Suppressor macrophage treated with lipopolysaccharide for 1 hour (primary cell): ENCODE measurements at places on chromosomes 11 and 22.

- no peak for DNase-seq
These were observed 29.0 kb upstream of the CLDN5 start for GRCh38 chr22:19553201-19553600.

DNA sequence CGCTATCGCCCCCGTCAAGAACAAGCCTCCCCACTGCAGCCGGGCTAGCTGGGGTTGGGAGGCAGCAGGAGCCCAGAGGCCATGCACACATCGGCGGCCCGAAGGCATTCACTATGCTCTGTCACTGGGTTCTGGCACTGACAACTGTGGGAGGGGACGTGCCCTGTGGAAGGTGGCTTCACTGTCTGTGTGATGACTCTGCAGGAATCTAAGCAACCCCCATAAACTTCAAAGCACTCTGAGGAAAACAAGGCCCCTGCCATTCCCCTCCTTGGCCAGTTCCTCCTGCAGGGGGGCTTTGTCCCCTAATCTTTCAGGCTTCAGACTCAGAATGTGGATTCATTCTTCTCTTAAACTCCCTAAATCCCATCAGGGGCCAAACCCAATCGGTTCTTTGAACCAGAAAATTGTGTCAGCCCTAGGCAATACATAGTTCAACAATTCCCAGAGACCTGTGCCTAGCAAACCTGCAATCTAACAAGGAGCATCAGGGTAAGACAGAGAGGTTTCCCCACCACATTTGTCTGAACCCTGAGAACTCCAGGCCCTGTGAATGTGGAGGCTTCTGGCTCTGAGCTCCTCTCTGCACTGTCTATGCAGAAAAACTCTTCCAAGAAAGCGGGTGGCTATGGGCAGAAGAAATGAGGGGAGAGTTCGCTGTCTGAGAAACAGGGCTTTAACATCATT is 1477.2 kb downstream of the TBC1D22A start:
- DNase-seq, result no peak

DNA sequence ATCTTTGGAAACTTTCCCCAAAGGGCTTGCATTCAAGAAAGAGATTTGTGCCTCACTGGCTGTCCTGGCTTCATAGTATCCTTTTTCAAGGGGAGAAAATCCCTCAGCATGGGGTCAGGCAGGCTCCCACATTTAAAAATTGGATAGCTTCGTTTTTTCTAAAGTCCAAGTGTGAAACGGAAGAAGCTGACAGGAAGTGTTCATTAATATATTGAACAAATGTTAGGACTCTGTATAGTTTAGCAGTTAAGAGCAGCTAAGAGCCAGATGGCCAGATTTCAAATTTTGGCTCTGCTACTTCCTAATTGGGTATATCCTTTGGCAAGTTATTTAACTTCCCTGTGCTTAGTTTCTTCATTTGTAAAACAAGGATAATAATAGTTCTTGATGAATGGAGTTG is 354.9 kb upstream of the FAT3 start:
- no peak for DNase-seq

- DNase-seq, result no peak
These were observed 34.5 kb downstream of the CPT1A start for GRCh38 chr11:68806931-68807844.

DNA sequence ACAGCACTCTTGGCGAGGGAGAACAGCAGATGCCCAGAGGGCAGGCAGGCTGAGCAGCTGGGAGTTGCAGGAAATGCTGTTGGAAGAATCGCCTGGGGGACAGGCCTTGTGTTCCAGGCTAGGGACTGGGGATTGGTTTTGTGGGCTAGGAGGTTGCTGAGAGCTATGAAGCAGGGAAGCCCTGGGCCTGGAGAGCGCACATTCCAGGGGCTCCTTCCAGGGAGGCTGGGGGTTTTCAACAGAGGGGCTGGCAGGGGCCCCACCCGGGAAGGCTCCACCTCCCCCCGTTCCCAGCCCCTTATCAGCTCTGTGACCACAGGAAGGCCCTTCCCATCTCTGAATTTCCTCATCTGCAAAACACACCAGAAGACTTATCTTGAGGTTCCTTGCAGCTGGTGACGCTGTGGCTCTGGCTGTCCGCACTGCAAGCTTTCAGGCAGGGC is 21.7 kb downstream of the WNT11 start:
- DNase-seq, result no peak

- peak; percentile 88 for DNase-seq
These were observed 62.1 kb upstream of the NUP50 start for GRCh38 chr22:45101515-45102227.

- no peak for DNase-seq
These were observed 40.8 kb upstream of the TLCD5 start for GRCh38 chr11:120284272-120284671.

DNA sequence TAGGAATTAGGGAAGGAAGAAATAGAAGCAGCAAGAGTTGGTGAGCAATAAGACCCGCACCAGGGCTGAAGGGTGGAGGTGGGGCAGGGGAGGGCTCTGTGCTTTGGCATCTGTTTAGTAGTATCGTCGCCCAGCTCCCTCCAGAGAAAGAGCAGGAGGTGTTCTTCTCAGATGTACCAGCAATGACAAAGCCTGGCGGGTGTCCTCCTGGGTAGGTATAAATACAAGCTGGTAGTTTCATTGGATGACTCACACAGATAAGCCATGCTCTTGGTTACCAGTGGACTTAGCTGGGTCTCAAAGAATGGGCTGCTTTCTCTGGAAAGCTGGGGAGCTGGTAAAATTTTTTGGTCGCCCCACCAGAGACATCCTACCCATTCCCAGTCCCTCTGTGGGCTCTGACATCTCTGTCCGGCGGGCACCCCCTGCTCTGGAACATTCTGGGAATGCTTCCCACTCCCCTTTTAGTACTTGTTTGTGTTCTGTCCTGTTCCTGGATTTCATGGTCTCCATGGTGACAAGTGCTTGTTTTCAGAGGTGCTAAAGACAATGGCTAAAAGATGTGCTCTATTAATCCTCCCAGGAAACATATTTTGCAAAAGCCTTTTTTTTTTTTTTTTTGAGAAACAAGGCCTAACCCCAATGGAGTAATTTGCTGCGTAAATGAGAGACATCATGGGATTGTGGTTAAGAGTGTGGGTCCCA is 15.4 kb upstream of the TUBA8 start:
- DNase-seq, result no peak
